ENCODE measurements at places on chromosomes 1 and 21. TPM values are rescaled to one million over a fixed set of nuclear protein-coding genes. Genes with fewer than 3 reads are reported as not detected.

Gene HMGN2
- 178 TPM for total RNA-seq

Gene SYCP1
- not detected for total RNA-seq

Gene TMPRSS3
- total RNA-seq, result not detected

Gene MRPS6
- 15.1 TPM for total RNA-seq

Gene ACOT11
- total RNA-seq, result 0.69 TPM

Gene LCE1A
- not detected for total RNA-seq

Gene KCNJ10
- total RNA-seq, result not detected

Gene RGS13
- not detected for total RNA-seq

Gene ETNK2
- total RNA-seq, result 7.5 TPM

Gene GRIK3
- not detected for total RNA-seq

Gene GUCA2B
- not detected for total RNA-seq

Gene SPRR1A
- total RNA-seq, result not detected

Gene C1orf185
- total RNA-seq, result not detected

Gene CCDC27
- not detected for total RNA-seq

Gene TSSK3
- total RNA-seq, result not detected

Gene CFAP57
- 0.50 TPM for total RNA-seq

Gene RIMS3
- total RNA-seq, result 0.06 TPM

Gene NAXE
- total RNA-seq, result 52.2 TPM

Gene OTUD7B
- total RNA-seq, result 11.2 TPM

Gene KRTAP7-1
- not detected for total RNA-seq

Gene CLCA4
- total RNA-seq, result not detected

Gene LCE3E
- not detected for total RNA-seq

Gene FLG2
- total RNA-seq, result not detected

Gene OR2L3
- total RNA-seq, result not detected

Gene C1orf53
- total RNA-seq, result 5.1 TPM

Gene FAM229A
- 4.1 TPM for total RNA-seq

Gene HSPA13
- 20.0 TPM for total RNA-seq

Gene OR2T3
- not detected for total RNA-seq

Gene TCHHL1
- not detected for total RNA-seq

Gene ASPM
- 2.9 TPM for total RNA-seq

Gene KRTAP19-1
- not detected for total RNA-seq
